Omental fat pad (tissue), 4 donors: ENCODE measurements at places on chromosomes 3 and 15. TPM values are rescaled to one million over a fixed set of nuclear protein-coding genes. Genes with fewer than 3 reads are reported as not detected.

SLC22A13 gene
- total RNA-seq, result 0.94 TPM

DNA sequence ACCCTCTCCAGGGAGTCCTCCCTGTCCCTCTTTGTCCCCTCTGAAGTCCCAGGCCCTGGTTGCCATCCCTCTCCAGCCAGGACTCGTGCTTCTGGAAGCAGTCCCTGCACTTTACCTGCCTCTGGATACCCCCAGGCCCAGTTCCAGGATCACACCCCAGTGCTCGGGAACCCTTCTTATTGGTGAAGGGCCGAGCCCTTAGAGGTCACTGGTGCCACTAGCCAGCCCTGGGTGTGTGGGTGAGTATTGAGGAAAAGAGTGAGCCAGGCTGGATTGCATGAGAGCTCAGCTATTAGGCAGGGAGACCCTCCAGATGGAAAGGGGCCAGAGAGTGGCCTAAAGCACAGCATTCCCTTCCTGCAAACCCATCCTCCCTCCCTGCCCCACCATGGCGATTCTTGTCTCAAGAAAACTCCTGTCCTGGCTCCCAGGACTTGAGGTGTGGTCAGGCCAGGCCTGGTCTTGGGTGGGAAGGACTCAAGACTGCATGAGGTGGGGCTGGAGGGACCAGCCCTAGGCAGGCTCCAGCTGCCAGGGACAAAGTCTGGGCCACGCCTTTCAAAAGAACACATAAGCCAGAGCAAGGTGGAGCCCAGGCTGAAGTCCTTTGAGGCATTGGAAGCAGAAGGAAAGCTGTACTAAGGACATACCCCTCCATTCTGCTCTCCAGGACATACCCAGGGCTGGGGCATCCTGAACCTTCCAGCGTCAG is 4.8 kb upstream of the PHGR1 start:
- DNase-seq, result no peak

DNA sequence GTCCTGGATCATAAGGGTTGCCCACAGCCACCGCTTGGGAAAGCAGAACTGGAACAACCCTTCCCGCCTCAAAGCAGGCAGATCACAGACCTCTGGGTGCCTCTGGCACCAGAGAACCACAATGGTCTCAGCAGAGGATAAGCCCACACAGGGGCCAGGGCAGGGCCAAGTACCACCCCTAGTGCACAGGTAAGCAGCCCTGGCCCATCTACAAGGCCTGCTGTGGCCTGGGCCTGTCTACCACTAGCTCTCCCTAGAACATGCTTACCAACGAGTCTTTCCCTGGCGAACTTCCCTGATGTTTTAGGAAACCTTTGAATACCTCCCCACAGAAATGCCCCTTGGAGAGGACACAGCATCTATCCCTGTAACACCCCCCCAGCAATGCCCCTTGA is 28.3 kb downstream of the TNK2 start:
- DNase-seq, result no peak

- no peak for DNase-seq
These were observed 43.9 kb upstream of the BHLHE40 start for GRCh38 chr3:4935347-4935746.

GRCh38 chr3:29705906-29706844 is 425.3 kb downstream of the RBMS3 start:
- DNase-seq, result no peak
